ENCODE measurements at places on chromosomes 16 and 17. TPM values are rescaled to one million over a fixed set of nuclear protein-coding genes. Genes with fewer than 3 reads are reported as not detected.

MAP2K4 gene
- 37.1 TPM for total RNA-seq

ZKSCAN2 gene
- 4.5 TPM for total RNA-seq

VAT1L gene
- total RNA-seq, result not detected

KRT31 gene
- not detected for total RNA-seq

PLCD3 gene
- 138 TPM for total RNA-seq

CRYM gene
- total RNA-seq, result not detected

ATP1B2 gene
- total RNA-seq, result 0.63 TPM

INCA1 gene
- total RNA-seq, result 2.9 TPM

TMEM235 gene
- not detected for total RNA-seq

NPIPB6 gene
- 7.0 TPM for total RNA-seq

STX1B gene
- 3.9 TPM for total RNA-seq

SLC12A3 gene
- total RNA-seq, result 0.26 TPM

TNFSF13 gene
- total RNA-seq, result 46.4 TPM

GJD3 gene
- not detected for total RNA-seq

CIITA gene
- 1.2 TPM for total RNA-seq

ZNF75A gene
- 32.2 TPM for total RNA-seq

CSH1 gene
- total RNA-seq, result not detected

RNF112 gene
- total RNA-seq, result 2.3 TPM

GPRC5C gene
- total RNA-seq, result 32.4 TPM

CFAP97D1 gene
- not detected for total RNA-seq

NDUFB10 gene
- total RNA-seq, result 181 TPM

KRT9 gene
- total RNA-seq, result 0.73 TPM

HOXB2 gene
- 0.31 TPM for total RNA-seq

SDK2 gene
- total RNA-seq, result 0.04 TPM

KRTAP2-1 gene
- total RNA-seq, result not detected

ODF4 gene
- not detected for total RNA-seq

ANKRD40CL gene
- not detected for total RNA-seq

SPEM1 gene
- 1.1 TPM for total RNA-seq

WFIKKN2 gene
- not detected for total RNA-seq

Measured in PC-9 (cell line).